Keratinocyte (primary cell): ENCODE measurements at places on chromosomes 7 and 10. TPM values are rescaled to one million over a fixed set of nuclear protein-coding genes. Genes with fewer than 3 reads are reported as not detected.

The GSTK1 gene
- polyA plus RNA-seq: 133 to 171 TPM (median 157 TPM) in 3 replicates

The PCLO gene
- polyA plus RNA-seq: 1.00 to 2.1 TPM (median 1.8 TPM) in 3 replicates

The PIK3CG gene
- not detected in 3 replicates for polyA plus RNA-seq

The CASP7 gene
- polyA plus RNA-seq: 14.2 to 26.1 TPM (median 23.2 TPM) in 3 replicates

The PRTFDC1 gene
- 1.4 to 2.2 TPM (median 1.8 TPM) in 3 replicates for polyA plus RNA-seq

The ITPRID1 gene
- 0.01 TPM in 1 of 3 replicates, not detected in the others for polyA plus RNA-seq
